ENCODE measurements at places on chromosomes 1 and 21. TPM values are rescaled to one million over a fixed set of nuclear protein-coding genes. Genes with fewer than 3 reads are reported as not detected.

DNA sequence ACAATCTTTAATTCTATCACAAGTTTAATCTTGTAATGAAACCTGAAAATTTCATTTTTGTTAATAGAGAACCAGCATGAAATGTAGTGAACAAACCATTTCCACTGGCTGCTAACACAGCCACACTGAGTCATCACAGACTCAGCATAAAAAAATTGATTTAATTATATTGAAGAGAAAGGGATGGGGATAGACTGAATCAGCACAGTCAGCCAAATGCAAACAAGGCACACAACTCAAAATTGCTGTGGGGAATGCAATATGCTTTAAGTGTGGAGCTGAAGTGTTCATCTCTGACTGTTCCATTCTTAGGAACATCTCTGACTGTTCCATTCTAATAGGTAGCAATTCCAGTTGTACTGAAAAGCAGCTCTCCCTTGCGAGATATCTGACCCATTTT, 299.8 kb downstream of the MRPL39 start:
- H3K4me1 ChIP-seq = no peaks in the 10 kb centered on the region
- no peaks in the 10 kb centered on the region for H3K36me3 ChIP-seq
- no peaks in the 10 kb centered on the region for H3K27me3 ChIP-seq
- DNase-seq = no peak

DNA sequence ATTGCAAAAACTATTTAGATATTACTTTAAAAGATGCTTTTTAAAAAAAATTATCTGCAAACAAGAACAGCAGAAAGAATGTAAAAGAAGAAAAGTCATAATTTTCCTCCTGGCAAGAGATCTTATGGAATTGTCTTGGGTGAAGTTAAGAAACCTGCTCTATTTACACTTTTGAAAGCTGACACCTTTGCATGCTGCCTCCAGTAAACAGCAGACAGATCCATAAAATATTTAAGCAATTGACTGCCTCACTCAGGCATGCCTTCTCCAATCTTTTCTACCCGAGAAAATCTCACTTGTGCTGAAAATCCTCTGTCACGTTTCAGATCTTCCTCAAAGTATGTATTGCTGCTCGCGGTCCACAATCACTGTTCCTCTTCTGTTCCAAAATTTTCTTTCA, 107.9 kb upstream of the ZP4 start:
- H3K27ac ChIP-seq = no peak overlapping the region
- no peak for DNase-seq
- H3K4me3 ChIP-seq = no peak overlapping the region
- no peaks in the 10 kb centered on the region for H3K27me3 ChIP-seq
- no peaks in the 10 kb centered on the region for H3K36me3 ChIP-seq

The SLC44A5 gene
- total RNA-seq = not detected

GRCh38 chr1:207495801-207496792, at the start of gene CR1:
Gene CR1, plus strand, starts transcription at chr1:207496157. Its CDS starts 111 bp downstream, at chr1:207496268.
- no peak within 1 kb of the TSS for H3K27ac ChIP-seq
- peak within 1 kb of the TSS; percentile 71 for H3K4me3 ChIP-seq
- DNase-seq = no peak
- H3K27me3 ChIP-seq = no peaks in the 10 kb centered on the region
- H3K4me1 ChIP-seq = peaks cover 6% of the 10 kb centered on the region
- no peaks in the 10 kb centered on the region for H3K36me3 ChIP-seq

The AMPD1 gene
- total RNA-seq = not detected

The HSD3B1 gene
- total RNA-seq = not detected

DNA sequence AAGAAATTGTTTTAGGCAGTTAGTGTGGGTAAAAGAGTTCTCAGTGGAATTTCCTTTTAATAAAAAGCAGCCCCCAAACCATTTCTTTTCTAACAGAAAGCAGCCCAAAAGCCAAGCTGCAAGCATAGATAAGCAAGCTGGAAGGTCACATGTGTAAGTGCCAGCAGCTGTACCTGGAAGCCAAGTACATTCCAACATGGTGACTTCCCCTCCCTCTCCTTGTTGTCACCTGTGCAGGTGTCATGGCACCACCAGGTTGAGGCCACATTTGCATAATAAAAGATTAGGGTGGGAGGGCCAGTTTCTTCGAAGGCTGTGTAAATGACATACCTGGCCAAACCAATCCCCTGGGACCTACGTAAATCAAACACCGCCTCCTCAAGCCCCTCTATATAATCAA, 240.3 kb upstream of the RAB4A start:
- H3K4me1 ChIP-seq = peaks cover 5% of the 10 kb centered on the region
- no peak overlapping the region for H3K4me3 ChIP-seq
- H3K27ac ChIP-seq = no peak overlapping the region

DNA sequence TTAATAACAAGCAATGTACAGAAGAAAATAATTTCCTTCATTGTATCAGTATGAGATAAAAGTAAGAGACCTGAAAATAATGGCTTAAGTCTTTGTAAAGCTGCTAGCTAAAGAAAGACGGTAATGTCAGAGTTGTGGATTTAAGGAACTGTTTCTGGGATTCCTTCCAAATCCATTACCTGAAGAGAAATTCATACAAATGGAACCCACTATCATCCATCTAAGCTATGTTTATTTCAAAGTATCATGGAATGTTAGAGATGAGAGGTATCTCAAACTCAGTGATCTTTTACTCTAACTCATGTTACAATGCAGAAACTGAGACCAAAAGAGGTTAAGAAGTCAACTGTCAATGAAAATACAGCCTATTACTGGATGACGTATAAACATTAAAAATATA, 197.7 kb downstream of the DENND1B start:
- no peak overlapping the region for H3K4me3 ChIP-seq
- H3K27me3 ChIP-seq = no peaks in the 10 kb centered on the region
- no peaks in the 10 kb centered on the region for H3K36me3 ChIP-seq

The RAB42 gene
- total RNA-seq = 0.72 TPM

DNA sequence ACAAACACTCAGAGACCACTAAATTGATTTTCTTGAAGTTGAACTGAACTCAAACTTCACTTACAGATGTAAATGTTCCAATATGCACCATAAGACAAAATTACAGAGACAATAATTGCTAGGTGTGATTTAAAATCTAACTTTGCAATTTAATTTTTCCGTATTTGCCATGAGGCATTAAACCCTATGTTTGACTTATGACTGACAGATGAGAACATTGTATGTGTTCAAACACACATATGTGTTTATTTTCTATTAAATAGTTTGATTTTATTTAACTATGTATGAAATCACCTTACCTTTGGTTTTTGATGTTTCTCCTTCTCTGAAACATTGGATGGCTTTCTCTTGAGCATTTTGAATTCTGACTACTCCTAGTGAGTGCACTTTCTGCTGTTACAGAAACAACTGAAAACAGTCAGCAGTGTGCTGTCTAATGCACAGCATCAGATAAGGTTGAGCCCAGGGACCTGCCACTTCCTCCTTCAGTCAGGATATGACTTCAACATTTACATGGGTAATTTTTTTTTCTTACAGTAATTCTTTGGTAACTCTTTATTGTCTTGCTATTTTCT, at the start of gene SAMSN1:
Gene SAMSN1, minus strand, starts transcription at position 410 of the 575 bp plus-strand sequence. Its CDS starts 54 bp downstream, at position 356.
- peaks cover 12% of the 10 kb centered on the region for H3K4me1 ChIP-seq

DNA sequence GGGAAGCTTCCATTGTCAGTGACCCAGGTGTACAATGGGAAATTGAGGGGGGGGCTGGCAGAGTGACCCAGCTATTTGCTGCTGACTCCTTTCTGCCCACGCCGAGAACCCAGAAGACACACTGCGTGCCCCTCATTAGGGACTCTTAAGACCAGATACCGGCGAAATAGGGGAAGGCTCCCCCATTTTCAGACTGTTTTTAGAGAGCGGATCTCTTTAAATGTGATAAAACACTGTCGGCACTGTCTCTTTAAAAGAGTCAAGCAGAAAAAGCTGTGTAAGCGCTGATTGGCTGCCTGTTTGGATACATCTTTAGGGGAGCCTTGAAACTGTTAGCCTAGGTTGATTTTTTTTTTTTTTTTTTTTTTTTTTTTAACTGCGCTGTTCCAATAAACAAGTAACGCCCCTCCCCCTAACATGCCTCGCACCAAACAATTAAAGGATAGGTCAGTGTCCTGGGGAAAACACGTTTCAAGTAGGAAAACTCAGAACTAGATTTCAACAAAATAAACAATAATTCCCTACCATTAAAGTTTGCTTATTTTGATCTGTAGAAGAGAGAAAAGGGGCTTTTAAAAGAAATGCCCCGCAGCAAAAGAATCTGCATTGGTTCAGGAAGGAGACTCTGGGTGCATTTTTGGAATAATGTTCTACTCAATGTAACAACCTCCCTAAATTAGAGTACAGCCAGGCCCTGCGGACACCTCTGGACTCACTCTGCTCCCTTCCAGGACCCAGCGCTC, 1.4 kb upstream of the SSBP3 start:
- H3K4me3 ChIP-seq = peak overlapping the region; percentile 70
- H3K27ac ChIP-seq = peak overlapping the region; percentile 84
- no peaks in the 10 kb centered on the region for H3K36me3 ChIP-seq
- peak; percentile 79 for DNase-seq
- H3K4me1 ChIP-seq = peaks cover 38% of the 10 kb centered on the region

DNA sequence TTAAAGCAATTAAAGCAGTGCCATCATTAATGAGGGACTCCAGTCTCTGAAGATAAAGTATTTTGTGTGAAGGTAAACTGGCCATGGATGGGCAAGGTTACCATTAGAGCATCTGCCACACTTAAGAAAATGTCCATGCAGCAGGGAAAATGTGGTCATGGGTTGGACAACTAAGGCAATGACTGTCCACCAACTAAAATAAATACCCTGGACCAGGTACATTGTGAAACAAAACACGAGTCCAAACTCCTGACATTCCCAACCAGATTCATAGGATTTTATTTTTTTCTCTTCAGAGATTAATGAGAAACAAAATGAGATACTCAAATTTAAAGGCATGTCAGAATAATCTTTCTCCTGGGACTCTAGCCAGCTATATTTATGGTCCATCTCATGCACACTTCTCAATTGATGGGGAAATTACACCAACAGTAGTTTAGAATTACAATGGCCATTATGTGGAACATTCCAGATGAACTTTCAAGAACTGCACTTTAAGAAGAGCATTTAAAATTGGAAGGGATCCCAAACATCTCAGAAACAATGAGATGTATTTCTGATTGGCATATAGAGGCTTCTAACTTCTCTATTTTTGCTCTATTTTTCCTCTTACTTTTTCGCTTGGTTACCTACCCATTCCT, 8.1 kb downstream of the GBP7 start:
- no peaks in the 10 kb centered on the region for H3K27me3 ChIP-seq
- H3K36me3 ChIP-seq = no peaks in the 10 kb centered on the region
- no peak overlapping the region for H3K27ac ChIP-seq
- no peak overlapping the region for H3K4me3 ChIP-seq
- no peak for DNase-seq
